Stimulated activated CD4-positive, alpha-beta T cell treated with anti-CD3 and anti-CD28 coated beads, TNF-alpha, amount 100 ng/mL, for 48 hours (primary cell): ENCODE measurements at places on chromosomes 6 and 20.

GRCh38 chr6:143180826-143181225 is 120.1 kb downstream of the AIG1 start:
- no peak for DNase-seq

DNA sequence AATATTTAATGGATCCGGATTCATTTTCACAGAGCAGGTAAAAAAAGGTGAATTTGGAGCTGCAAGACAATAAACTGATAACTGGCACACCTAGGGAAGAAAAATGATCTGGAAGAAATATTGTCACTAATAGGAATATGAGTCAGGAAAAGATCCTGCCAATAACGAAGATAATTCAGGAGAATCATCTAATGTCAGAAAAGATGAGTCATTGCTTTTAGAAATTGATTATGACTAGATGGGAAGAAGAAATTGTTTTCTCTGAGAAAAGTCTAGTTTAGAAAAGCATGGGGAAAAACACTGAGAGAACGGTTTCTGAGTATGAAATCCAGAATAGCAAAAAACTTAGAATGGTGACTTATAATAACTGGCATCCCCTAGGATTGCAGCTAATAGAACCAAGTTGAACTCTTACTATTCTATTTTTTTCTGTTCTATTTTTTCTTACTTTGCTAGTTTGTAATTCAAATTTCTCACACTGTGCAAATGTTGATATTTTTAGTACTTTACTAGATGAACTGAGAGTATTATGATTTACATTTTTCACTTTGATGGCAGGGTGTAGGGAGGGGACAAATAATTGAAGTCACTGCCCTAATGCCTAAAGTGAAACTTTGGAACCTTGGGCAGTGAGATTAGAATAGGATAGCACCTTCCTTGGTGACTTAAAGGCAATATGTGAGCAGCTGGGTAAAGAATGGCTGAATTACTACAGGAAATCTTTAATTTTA is 38.2 kb upstream of the SUPT3H start:
- no peak for DNase-seq

DNA sequence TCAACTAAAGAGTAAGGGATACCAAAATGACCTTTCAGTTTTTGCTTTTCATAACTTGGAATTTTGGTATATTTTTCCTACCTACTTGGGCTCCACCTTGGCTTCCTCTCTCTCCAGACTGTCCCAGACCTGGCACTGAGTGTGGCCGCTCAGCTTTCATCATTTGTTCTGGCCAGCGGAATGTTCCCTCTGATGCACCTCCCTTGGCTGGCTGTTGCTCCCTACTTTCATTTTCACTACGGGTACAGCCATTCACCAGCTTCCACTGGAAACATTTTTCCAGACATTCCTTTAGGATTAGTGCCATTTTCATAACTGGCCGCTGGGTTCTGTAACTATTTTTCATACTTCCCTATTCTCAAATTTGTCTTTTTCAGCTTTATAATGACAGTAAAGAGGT is 487.4 kb downstream of the TENT5A start:
- DNase-seq, result no peak

GRCh38 chr20:52972965-52973819 is 1.0 kb downstream of the TSHZ2 start:
- DNase-seq, result no peak

GRCh38 chr6:166744223-166745134 is 117.4 kb upstream of the RPS6KA2 start:
- no peak for DNase-seq

- DNase-seq, result no peak
These were observed 2.1 kb upstream of the VSX1 start for GRCh38 chr20:25083773-25084625.

- no peak for DNase-seq
These were observed 3.6 kb upstream of the HAO1 start for GRCh38 chr20:7943891-7944290.
